ENCODE measurements at places on chromosomes 12 and 14.

GRCh38 chr14:103156651-103157378, 33.6 kb downstream of the TNFAIP2 start:
- peaks cover 42% of the 10 kb centered on the region for H3K27me3 ChIP-seq
- no peak overlapping the region for H3K4me3 ChIP-seq
- H3K27ac ChIP-seq: no peak overlapping the region
- no peak for DNase-seq
- no peaks in the 10 kb centered on the region for H3K36me3 ChIP-seq

GRCh38 chr12:25935355-25936144, 22.9 kb upstream of the RASSF8 start:
- no peak for DNase-seq
- no peak overlapping the region for H3K4me3 ChIP-seq
- H3K27ac ChIP-seq: no peak overlapping the region
- H3K4me1 ChIP-seq: no peaks in the 10 kb centered on the region
- no peaks in the 10 kb centered on the region for H3K36me3 ChIP-seq

DNA sequence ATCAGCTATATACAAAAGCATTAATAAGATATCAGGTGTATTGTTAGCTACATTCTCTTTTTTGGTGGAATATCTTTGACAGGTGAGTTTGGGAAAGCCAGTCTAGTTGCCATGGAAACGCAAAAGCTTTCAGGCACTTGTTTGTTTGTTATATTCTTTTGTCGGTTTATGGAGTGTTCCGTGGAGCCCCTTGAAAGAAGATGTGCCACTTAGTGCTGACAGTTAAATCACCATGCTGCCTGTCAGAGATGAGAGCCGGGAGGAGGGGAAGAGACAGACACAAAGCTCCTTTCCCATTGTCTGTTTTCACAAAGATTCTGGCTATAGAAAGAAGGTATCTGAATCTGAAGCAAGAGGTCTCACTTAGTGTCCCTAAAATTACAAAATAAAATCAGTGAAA, 170.8 kb downstream of the SNAPC1 start:
- H3K4me1 ChIP-seq: peaks cover 18% of the 10 kb centered on the region
- no peak overlapping the region for H3K27ac ChIP-seq
- H3K27me3 ChIP-seq: no peaks in the 10 kb centered on the region

DNA sequence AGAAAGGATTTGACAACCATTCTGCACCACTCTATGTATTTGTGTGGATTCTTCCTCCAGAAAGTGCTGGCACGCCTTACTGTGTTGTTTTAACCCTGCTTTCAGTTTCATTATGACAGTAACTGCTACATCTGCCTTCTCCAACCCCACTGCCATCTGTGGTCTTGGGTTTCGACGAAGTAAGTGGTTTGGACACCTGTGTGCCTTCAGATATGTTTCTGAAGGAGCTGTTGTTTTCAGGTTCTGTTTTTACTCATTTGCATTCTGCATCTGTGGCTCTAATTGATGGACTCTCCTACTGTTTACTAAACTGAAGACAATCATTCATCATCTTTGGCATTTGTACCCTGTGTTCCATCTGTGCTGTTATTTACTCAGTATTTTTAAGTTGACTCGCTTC, 4.1 kb downstream of the TSHR start:
- no peak for DNase-seq
- H3K4me1 ChIP-seq: no peaks in the 10 kb centered on the region
- H3K36me3 ChIP-seq: no peaks in the 10 kb centered on the region
- no peak overlapping the region for H3K27ac ChIP-seq
- peaks cover 25% of the 10 kb centered on the region for H3K27me3 ChIP-seq

DNA sequence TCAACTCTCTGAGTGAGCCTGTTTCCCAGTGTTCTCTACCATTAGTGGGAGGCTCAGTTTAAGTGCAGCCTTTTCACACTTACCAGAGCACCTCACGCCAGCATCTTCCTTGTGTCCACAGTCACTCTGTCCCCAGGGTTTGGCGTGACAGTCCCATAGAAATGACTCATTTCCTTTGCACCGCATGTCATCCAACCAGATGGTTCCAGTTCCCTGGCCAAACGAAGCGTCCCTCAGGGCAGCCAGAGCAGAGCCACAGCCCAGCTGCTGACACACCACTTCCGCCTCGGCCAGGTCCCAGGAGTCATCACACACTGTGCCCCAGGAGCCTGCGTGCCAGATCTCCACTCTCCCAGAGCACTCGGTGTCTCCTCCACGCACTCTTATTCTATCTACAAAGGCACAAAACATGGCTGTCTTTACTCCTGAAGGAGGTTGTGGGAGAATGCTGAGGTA, 65.4 kb downstream of the ACSM4 start:
- DNase-seq: no peak
- no peak overlapping the region for H3K27ac ChIP-seq
- H3K27me3 ChIP-seq: no peaks in the 10 kb centered on the region
- no peak overlapping the region for H3K4me3 ChIP-seq

DNA sequence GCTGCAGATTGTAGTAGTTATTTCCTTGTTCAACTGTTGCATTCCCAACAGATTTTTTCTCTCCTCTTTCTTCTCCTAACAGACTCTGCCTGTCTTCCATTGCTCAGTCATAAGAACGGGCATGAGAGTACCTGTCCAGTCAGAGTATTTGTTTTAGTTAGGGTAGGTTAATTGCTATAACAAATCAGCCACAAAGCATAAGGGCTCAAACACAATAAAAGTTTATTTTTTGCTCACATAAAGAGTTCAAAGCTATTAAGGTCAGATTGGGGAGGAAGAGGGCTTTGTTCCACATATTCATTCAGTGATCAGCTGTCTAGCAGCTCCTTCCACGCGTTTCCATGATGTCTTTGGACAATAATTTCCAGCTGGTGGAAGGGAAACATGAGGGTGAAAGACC, 92.8 kb upstream of the PLXNC1 start:
- DNase-seq: no peak
- H3K4me3 ChIP-seq: no peak overlapping the region
- peaks cover 11% of the 10 kb centered on the region for H3K4me1 ChIP-seq
- no peaks in the 10 kb centered on the region for H3K36me3 ChIP-seq
- no peaks in the 10 kb centered on the region for H3K27me3 ChIP-seq

DNA sequence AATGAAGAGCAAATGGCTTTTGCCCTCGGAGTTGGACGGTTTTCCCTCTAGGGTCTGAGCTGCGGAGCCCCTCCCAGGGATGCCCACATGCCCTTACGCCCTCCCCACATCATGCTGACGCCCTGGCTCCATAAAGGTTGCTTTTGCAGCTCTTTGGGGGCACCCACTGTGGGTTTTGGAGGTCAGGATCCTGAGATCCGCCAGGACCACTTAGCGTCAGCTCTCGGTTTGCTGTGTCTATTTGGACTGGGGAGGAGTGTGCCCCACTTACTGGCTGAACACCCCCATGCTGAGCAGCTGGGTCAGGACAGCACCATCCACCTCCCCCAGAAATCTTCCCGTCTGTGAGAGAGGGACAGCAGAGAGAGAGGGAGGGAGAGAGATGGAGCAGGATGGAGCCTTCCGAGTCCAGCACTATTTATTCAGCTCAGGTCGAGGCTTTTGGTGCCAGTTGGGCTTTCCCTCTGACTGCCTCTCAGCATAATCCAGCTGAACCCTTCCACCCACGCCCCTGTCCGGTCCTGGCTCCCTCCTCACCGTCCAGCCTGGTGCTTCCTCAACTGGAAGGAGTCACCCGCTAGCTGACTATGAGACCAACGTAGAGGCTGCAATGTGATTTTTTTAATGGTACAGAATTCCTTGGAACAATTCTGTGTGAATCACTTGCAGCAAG, 18.9 kb upstream of the LRTM2 start:
- H3K4me1 ChIP-seq: no peaks in the 10 kb centered on the region
- peak; percentile 29 for DNase-seq
- H3K27ac ChIP-seq: no peak overlapping the region
- H3K4me3 ChIP-seq: no peak overlapping the region
- H3K27me3 ChIP-seq: no peaks in the 10 kb centered on the region

- peaks cover 16% of the 10 kb centered on the region for H3K4me1 ChIP-seq
- H3K4me3 ChIP-seq: no peak overlapping the region
- no peaks in the 10 kb centered on the region for H3K36me3 ChIP-seq
- DNase-seq: no peak
- no peak overlapping the region for H3K27ac ChIP-seq
- H3K27me3 ChIP-seq: no peaks in the 10 kb centered on the region
Observed at GRCh38 chr14:69002069-69002468, 23.0 kb upstream of the ACTN1 start.

DNA sequence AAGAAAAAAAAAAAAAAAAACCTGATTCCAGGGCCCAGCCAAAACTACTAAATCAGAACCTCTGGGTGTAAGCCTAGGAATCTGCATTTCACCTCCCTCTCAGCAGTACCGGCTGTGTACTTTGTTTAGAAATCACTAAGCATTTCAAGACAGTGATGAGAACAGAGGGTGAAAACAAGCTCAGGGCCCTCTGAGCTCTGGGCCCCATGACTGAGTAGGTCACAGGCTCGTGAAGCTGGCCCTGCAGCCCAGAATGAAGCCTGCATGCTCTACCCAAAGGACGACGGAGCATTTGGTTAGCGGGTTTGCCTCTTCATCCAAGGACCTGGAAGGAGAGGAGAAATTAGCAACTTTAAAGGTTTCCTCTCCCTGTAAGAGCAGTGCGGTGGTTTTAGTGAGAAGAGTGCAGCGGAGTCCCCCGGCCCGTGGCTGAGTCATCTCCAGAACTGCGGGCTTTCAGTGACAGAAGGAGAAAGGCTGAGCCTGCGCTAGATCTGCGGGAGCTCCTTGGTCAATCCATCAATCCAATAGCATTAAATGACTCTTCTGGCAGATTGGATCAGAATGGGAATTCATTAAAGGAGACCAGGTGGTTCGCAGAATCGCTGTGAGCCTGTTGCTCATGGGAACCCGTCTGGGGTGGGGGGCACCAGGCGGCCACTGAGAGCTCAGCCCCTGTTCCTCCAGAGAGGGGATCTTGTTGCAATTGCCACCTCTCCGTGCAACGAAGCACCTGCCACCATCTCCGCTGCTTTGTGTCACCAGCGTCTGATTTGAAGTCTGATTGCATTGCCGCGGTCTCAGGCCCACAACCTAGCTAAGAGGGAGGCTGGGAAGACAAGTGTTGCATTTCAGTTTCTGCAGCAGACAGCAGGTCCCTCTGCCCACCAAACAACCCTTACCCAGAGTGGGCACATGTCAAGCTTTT, 7.3 kb downstream of the IL31 start:
- H3K4me1 ChIP-seq: no peaks in the 10 kb centered on the region
- H3K4me3 ChIP-seq: no peak overlapping the region
- H3K27me3 ChIP-seq: peaks cover 17% of the 10 kb centered on the region
- no peaks in the 10 kb centered on the region for H3K36me3 ChIP-seq
- no peak for DNase-seq

GRCh38 chr12:53418221-53418620, 5.4 kb upstream of the AMHR2 start:
- peaks cover 10% of the 10 kb centered on the region for H3K4me1 ChIP-seq
- 0 out of 2 replicates have a peak, but pooled peaks cover 1% of the 10 kb centered on the region for H3K36me3 ChIP-seq
- H3K27ac ChIP-seq: no peak overlapping the region
- no peak overlapping the region for H3K4me3 ChIP-seq

- no peaks in the 10 kb centered on the region for H3K27me3 ChIP-seq
- H3K4me3 ChIP-seq: no peak overlapping the region
Observed at GRCh38 chr14:60695327-60695726, 28.8 kb downstream of the SIX4 start.

- H3K27me3 ChIP-seq: no peaks in the 10 kb centered on the region
- H3K36me3 ChIP-seq: no peaks in the 10 kb centered on the region
- H3K4me3 ChIP-seq: no peak overlapping the region
- peaks cover 4% of the 10 kb centered on the region for H3K4me1 ChIP-seq
Observed at GRCh38 chr12:118346895-118347294, 25.8 kb downstream of the TAOK3 start.

DNA sequence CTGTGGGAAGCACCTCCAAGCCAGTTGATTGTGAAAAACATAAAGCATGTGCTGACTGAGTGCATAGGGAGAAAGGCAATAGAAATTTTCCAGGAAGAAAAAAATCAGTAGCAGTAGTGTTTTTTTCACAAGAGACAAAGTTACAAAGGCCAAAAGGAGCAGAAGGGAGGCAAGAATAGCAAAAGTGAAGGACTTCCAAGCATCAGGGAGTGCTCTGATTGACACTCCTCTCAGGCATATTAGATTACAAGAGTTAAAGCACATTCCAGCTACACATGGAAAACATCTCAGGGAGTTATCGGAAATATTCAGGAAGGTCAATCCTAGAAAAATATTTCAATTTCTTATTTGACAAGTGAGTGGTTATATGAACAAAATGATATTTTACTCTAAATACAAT, 508.0 kb downstream of the MDGA2 start:
- no peaks in the 10 kb centered on the region for H3K4me1 ChIP-seq
- no peak overlapping the region for H3K27ac ChIP-seq
- H3K4me3 ChIP-seq: no peak overlapping the region
- no peak for DNase-seq
- no peaks in the 10 kb centered on the region for H3K36me3 ChIP-seq
- no peaks in the 10 kb centered on the region for H3K27me3 ChIP-seq

DNA sequence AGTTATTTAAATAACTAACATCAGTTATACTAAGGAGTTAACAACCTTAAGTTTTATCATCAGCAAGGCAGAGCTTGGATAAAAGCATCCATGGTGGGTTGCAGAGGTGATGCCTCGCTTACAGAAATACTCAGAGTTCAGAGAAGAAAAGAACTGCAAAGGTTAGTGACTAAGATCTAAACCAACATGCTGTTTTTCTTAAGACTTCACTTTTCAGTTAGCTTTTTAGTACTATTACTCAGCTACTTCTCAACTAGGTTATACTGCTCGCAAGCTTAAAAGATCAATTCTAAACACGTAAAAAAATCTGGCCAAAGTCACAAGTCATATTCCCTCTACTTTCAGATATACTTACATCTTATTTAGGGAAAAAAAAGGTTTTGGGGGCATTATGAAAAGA, 2.8 kb downstream of the PPP1CC start:
- H3K4me3 ChIP-seq: no peak overlapping the region
- H3K27me3 ChIP-seq: no peaks in the 10 kb centered on the region
- peaks cover 6% of the 10 kb centered on the region for H3K36me3 ChIP-seq
- H3K27ac ChIP-seq: no peak overlapping the region
- peaks cover 14% of the 10 kb centered on the region for H3K4me1 ChIP-seq

GRCh38 chr12:7853557-7853956, 19.2 kb downstream of the SLC2A14 start:
- H3K27me3 ChIP-seq: peaks cover 2% of the 10 kb centered on the region
- H3K4me1 ChIP-seq: no peaks in the 10 kb centered on the region

- no peak for DNase-seq
- no peak overlapping the region for H3K4me3 ChIP-seq
- no peaks in the 10 kb centered on the region for H3K36me3 ChIP-seq
Observed at GRCh38 chr14:93464271-93464670, 33.5 kb downstream of the UNC79 start.

GRCh38 chr14:59278111-59278510, 89.6 kb downstream of the DAAM1 start:
- H3K27ac ChIP-seq: no peak overlapping the region
- peak; percentile 94 for DNase-seq
- H3K4me3 ChIP-seq: no peak overlapping the region
- no peaks in the 10 kb centered on the region for H3K36me3 ChIP-seq
- no peaks in the 10 kb centered on the region for H3K27me3 ChIP-seq
- peaks cover 25% of the 10 kb centered on the region for H3K4me1 ChIP-seq

GRCh38 chr12:46944088-46944487, 118.3 kb upstream of the SLC38A4 start:
- DNase-seq: peak; percentile 82
- no peak overlapping the region for H3K27ac ChIP-seq
- H3K4me3 ChIP-seq: no peak overlapping the region
- no peaks in the 10 kb centered on the region for H3K27me3 ChIP-seq

GRCh38 chr12:25868193-25868592, 90.3 kb upstream of the RASSF8 start:
- no peaks in the 10 kb centered on the region for H3K36me3 ChIP-seq
- no peaks in the 10 kb centered on the region for H3K27me3 ChIP-seq
- H3K4me3 ChIP-seq: no peak overlapping the region
- no peak overlapping the region for H3K27ac ChIP-seq
